ENCODE measurements at places on chromosomes 12 and 14. TPM values are rescaled to one million over a fixed set of nuclear protein-coding genes. Genes with fewer than 3 reads are reported as not detected.

DNA sequence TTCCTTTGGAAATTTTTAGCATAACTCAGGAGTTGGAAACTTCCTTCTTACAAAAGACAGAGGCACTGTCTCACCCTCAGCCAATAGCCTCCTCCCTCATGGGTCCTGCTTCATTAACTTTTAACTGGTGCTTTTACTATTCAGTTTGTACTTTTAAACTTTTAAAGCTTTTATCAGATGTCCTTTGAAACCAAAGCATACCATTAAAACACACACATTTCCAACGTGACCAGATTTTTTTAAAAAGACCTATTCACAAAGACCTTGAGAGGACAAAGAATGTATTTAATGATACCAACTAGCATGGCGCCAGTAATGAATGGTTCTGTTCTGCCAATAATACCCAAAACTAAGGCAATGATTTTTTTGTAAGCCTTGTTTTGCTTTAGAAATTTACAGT is 173.6 kb upstream of the EEA1 start:
- no peak for DNase-seq

DNA sequence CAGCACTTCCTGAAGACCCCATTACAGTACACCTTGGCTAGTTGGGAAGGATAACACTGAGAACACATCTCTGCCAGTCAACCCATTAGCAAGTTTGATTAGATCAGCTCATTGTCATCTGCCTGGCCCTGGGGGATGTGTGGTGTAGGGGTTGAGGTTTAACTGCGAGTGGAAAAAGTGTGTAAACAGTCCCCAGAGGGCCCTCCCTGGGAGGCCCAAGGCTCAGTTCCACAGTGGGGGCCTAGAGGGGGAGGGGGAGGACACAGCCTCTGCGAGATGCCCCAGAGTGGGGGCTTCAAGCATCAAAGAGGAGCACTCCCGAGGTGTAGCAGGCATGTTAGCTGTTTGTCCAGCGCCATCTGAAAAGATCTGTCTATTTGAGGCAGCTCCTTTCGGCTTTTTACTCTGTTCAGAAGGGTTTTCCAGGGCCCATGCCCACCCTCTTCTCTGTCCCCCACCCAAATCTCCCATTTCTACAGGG is 344 bp downstream of the LPAR5 start:
- no peak for DNase-seq

DNA sequence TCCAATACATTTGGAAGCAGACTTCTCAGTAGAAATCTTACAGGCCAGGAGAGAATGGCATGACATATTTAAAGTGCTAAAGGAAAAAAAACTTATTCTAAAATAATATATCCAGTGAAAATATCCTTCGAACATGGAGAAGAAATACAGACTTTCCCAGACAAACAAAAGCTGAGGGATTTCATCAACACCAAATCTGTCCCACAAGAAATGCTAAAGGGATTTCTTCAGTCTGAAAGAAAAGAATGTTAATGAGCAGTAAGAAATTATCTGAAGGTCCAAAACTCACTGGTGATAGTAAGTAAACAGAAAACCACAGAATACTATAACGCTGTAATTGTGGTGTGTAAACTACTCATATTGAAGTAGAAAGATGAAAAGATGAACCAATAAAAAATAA is 103.9 kb downstream of the INSM2 start:
- no peak for DNase-seq

GRCh38 chr12:130220706-130221100 is 58.4 kb downstream of the FZD10 start:
- DNase-seq = no peak

DNA sequence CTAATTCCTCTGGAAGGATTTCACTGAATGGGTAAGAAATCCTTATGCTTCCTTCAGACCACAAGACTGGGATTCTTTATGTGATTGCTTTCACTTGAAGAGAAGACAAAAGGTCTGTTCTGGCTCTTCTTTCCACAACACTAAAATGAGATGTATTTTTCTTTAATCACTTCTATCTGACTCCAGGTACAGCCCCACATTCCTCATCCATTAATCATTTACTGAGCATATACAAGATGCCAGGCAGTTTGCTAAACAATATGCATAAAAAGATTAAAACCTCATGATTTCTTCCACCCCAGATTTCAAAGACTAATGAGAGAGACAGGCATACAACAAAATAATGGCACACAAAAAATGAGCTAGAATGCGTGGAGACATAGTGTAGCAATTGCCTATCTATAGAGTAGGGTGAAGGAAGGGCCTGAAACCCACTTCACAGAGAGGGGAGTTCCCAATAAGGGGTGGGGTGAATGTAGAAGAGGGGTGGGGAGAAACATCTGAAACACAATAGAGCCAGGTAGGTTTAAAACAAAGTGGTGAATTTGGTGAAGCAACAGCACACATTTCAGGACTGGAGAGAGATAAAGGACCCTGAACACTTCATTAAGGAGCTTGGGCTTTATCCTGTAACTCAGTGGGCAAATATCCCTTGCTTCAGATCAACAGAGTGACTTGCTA is 65.1 kb upstream of the PRB2 start:
- DNase-seq = no peak

DNA sequence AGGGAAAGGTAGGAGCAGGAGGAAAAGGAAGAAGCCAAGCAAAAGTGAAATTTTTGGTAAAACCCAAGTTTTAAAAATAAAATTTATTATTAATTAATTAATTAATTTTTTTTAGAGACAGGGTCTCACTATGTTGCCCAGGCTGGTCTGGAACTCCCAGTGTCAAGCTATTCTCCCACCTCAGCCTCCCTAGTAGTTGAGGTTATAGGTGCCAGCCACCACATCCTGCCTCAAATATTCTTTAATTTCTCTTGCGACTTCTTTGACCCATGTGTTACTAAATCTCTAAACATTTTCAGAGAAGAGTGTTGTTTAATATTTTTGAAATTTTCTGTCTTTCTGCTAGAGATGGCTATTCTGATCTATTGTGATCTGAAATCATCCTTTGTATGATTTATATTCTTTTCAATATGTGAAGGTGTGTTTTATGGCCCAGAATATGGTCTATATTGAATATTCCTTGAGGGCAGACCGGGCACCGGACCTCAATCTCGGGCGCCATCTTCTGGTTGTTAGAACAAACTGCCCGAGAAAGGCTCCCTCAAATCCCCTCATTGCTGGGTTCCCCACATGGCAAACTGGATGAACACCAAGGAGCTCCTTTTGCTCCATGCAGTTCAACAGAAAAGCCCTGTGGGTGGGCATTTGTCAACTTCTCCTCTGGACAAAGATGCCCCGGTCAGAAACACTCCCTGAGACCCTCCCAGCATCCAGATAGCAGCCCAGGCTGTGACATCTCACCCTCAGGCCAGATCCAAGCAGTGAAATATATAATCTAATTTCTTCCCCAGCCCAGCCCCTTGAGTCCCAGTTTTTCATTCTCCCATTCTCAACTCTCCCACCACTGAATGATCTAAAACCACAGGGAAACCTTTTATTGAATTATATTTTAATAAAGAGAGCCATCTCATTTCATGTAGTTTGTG is 110.5 kb downstream of the ASCL4 start:
- DNase-seq = peak; percentile 81

The BBOF1 gene
- total RNA-seq = 3.1 TPM

The SMIM41 gene
- total RNA-seq = 0.82 TPM

The KRT71 gene
- not detected for total RNA-seq

The TMPRSS12 gene
- not detected for total RNA-seq

The NGB gene
- total RNA-seq = not detected

The VRTN gene
- not detected for total RNA-seq

Measured in tongue (tissue), 3 donors.